ENCODE measurements at places on chromosomes 5 and 9.

GRCh38 chr5:169223595-169223953 lies 77.4 kb downstream of the SLIT3 start:
- no peak overlapping the region for H3K27ac ChIP-seq
- peaks cover 11% of the 10 kb centered on the region for H3K27me3 ChIP-seq

- H3K36me3 ChIP-seq: no peaks in the 10 kb centered on the region
- peaks cover 16% of the 10 kb centered on the region for H3K27me3 ChIP-seq
- no peak overlapping the region for H3K4me3 ChIP-seq
- H3K4me1 ChIP-seq: no peaks in the 10 kb centered on the region
Observed at GRCh38 chr5:67639313-67639712, 442.7 kb upstream of the CD180 start.

DNA sequence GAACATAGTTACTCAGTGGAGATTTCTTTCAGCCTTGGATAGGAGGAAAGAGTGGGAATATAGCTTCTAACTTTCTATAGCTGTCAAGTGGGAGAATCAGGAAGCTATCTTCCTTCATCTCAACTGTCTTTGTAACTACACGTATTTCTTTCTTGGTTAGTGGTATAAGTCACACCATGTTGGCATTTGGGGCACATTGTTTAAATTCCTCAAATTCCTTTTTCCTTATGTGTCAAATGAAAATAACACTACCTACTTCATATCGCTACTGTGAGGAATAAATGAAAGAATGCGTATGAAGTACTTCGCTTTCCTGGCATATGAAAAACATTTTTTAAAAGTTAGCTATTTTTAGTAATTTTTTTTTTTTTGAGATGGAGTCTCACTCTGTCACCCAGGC lies 1082.5 kb upstream of the WWC1 start:
- DNase-seq: no peak
- H3K4me3 ChIP-seq: no peak overlapping the region
- H3K27me3 ChIP-seq: no peaks in the 10 kb centered on the region
- no peaks in the 10 kb centered on the region for H3K36me3 ChIP-seq
- H3K4me1 ChIP-seq: no peaks in the 10 kb centered on the region

- no peak overlapping the region for H3K27ac ChIP-seq
- no peaks in the 10 kb centered on the region for H3K27me3 ChIP-seq
- H3K4me1 ChIP-seq: peaks cover 36% of the 10 kb centered on the region
- no peak for DNase-seq
- H3K36me3 ChIP-seq: peaks cover 28% of the 10 kb centered on the region
Observed at GRCh38 chr9:26888271-26888670, 4.3 kb downstream of the CAAP1 start.

DNA sequence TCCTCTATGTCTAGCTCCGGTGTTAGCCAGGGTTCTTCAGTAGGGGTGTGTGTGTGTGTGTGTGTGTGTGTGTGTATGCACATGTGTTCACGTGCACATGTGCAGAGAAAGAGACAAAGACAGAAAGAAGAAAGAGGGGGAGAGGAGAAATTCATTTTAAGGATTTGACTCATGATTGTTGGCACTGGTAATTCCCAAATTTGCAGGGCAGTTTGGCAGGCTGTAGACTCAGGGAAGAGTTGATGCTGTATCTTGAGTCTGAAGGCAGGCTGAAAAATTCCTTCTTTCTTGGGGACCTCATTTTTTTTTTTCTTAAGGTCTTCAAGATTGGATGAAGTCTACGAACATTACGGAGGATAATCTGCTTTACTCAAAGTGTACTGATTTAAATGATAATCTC lies 335.7 kb downstream of the NSG2 start:
- H3K27ac ChIP-seq: no peak overlapping the region
- no peak overlapping the region for H3K4me3 ChIP-seq
- H3K36me3 ChIP-seq: no peaks in the 10 kb centered on the region
- DNase-seq: no peak
- H3K27me3 ChIP-seq: no peaks in the 10 kb centered on the region

All from central memory CD8-positive, alpha-beta T cell (primary cell).